ENCODE measurements at places on chromosomes 16 and 17. TPM values are rescaled to one million over a fixed set of nuclear protein-coding genes. Genes with fewer than 3 reads are reported as not detected.

Gene PPM1E
- under 0.01 TPM for total RNA-seq

Gene SPEM3
- not detected for total RNA-seq

Gene CCL3
- not detected for total RNA-seq

Gene VAC14
- total RNA-seq = 19.4 TPM

Gene TLCD3B
- 0.19 TPM for total RNA-seq

Gene MAPK7
- total RNA-seq = 14.1 TPM

Gene CSF3
- 1.3 TPM for total RNA-seq

Gene MMP2
- 597 TPM for total RNA-seq

Gene GJD3
- 4.5 TPM for total RNA-seq

Gene SLFN14
- total RNA-seq = not detected

Gene GAA
- total RNA-seq = 33.8 TPM

Gene RHBDF1
- 31.4 TPM for total RNA-seq

Gene CLEC18A
- under 0.01 TPM for total RNA-seq

Gene MIS12
- 11.0 TPM for total RNA-seq

Gene PKD1
- 96.4 TPM for total RNA-seq

Gene CBX4
- 8.6 TPM for total RNA-seq

Gene CCL17
- total RNA-seq = not detected

Gene CDH15
- total RNA-seq = under 0.01 TPM
